ENCODE measurements at places on chromosomes 5 and 9. TPM values are rescaled to one million over a fixed set of nuclear protein-coding genes. Genes with fewer than 3 reads are reported as not detected.
A peak's percentile ranks its signal among the peaks of the same experiment; 100 is the strongest.

The SHC3 gene
- 0.03 TPM for polyA plus RNA-seq

GRCh38 chr5:45568813-45569212, 127.4 kb downstream of the HCN1 start:
- no peak overlapping the region for H3K4me3 ChIP-seq
- no peak for DNase-seq
- no peak overlapping the region for H3K27ac ChIP-seq
- no peaks in the 10 kb centered on the region for H3K4me1 ChIP-seq
- H3K27me3 ChIP-seq: peaks cover 2% of the 10 kb centered on the region
- H3K36me3 ChIP-seq: no peaks in the 10 kb centered on the region

DNA sequence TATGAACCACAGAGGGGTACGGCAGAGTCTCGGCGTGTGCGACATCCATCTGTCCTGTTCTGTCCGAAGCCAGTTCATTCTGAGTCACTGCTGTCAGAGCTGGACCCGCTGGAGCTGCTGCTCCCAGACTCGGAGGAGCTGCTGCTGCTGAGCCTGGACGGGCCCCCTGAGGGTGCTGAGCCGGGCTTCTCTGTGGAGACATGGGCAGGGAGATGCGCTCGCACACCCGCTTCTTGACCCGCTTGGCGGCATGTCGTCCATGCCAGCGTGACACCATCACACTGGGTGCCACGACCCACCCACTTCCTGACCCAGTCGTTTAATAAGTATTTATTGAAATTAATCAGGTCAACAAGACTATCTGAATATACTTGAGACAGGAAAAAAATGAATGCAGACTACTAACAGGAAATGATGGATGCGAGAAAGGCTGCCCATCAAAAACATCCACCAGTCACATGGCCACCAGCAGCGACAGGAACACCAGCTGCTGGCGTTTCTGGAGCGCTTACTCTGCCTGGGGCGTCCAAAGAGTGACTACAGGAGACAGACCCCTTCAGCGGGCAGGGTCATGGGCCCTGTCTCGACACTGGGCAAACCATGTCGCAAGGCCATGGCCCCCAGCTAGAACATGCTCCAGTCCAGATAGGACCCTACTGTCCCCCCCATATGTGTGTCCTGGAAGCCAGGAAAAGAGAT, 8.4 kb downstream of the BRD3OS start:
- DNase-seq: no peak
- no peak overlapping the region for H3K27ac ChIP-seq
- H3K4me3 ChIP-seq: no peak overlapping the region
- H3K27me3 ChIP-seq: no peaks in the 10 kb centered on the region
- H3K36me3 ChIP-seq: peaks cover 21% of the 10 kb centered on the region
- H3K4me1 ChIP-seq: peaks cover 10% of the 10 kb centered on the region

DNA sequence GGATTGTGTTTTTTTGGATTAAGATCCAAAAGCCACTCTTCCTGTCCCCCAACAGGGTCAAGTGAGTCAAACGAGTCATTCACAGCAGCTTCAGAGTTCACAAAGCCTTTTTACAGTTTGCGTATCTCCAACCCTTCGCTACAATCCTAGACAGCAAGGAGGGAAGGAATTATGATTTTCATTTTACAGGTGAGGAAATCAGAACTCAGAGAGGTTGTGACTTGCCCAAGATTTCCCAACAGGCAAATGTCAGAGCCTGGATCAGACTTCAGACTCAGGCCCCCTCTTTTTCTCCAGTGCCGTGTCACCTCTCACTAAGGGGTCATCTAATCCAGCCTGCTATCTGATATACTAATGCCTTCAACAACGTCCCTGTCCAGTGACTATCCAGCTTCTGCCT, 72.1 kb upstream of the XPA start:
- no peaks in the 10 kb centered on the region for H3K36me3 ChIP-seq
- H3K4me1 ChIP-seq: no peaks in the 10 kb centered on the region
- no peak overlapping the region for H3K4me3 ChIP-seq
- no peak overlapping the region for H3K27ac ChIP-seq
- H3K27me3 ChIP-seq: no peaks in the 10 kb centered on the region

DNA sequence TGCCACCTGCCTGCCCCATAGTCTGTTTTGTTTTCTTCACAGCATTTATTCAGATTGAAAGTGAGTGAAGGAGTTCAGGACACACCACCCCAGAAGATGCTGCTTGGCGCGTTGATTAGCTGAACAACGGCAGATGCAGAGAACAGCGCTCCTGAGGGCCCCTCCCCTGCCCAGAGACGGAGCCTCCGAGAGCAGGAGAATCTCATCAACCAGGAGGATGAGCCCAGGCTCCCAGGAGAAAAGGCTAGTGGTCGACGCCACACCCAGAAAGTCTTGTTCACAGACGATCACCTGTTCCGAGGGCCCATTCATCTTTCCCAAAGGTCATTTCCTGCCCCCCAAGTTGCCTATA, 180.4 kb upstream of the PPP1R26 start:
- no peak overlapping the region for H3K27ac ChIP-seq
- H3K27me3 ChIP-seq: no peaks in the 10 kb centered on the region
- peak; percentile 28 for DNase-seq
- H3K4me3 ChIP-seq: no peak overlapping the region
- H3K36me3 ChIP-seq: no peaks in the 10 kb centered on the region

- no peak overlapping the region for H3K27ac ChIP-seq
- no peaks in the 10 kb centered on the region for H3K4me1 ChIP-seq
- H3K4me3 ChIP-seq: no peak overlapping the region
- no peaks in the 10 kb centered on the region for H3K36me3 ChIP-seq
- no peak for DNase-seq
Measured at GRCh38 chr5:106489004-106489403, 1181.7 kb downstream of the EFNA5 start.

- no peak overlapping the region for H3K4me3 ChIP-seq
- no peaks in the 10 kb centered on the region for H3K4me1 ChIP-seq
- H3K27me3 ChIP-seq: no peaks in the 10 kb centered on the region
- no peaks in the 10 kb centered on the region for H3K36me3 ChIP-seq
- DNase-seq: no peak
- no peak overlapping the region for H3K27ac ChIP-seq
Measured at GRCh38 chr5:131532031-131532640, 102.9 kb downstream of the RAPGEF6 start.

- no peaks in the 10 kb centered on the region for H3K36me3 ChIP-seq
- H3K27me3 ChIP-seq: no peaks in the 10 kb centered on the region
- no peak overlapping the region for H3K27ac ChIP-seq
Measured at GRCh38 chr5:129499208-129499852, 39.2 kb downstream of the ADAMTS19 start.

DNA sequence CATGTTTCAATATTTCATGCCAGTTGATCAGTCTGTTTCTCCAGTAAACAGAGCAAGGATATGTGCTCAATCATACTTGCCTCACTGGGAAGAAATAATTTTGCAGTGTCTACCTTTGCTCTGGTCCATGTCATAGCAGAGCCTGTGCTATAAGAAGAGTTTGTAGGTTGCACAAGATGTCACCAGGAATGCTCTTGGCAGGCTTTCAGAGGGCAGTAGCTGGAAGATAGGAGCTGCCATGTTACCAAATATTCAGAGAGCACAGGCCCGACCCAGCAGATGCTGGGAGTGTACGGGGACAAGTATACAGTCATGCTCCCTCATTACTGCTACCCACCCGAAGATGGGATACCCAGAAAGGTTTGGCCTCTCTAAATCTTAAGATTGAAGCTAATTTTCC, 102.7 kb downstream of the UGCG start:
- H3K27me3 ChIP-seq: no peaks in the 10 kb centered on the region
- H3K36me3 ChIP-seq: no peaks in the 10 kb centered on the region
- no peak overlapping the region for H3K27ac ChIP-seq
- no peak for DNase-seq
- no peak overlapping the region for H3K4me3 ChIP-seq
- no peaks in the 10 kb centered on the region for H3K4me1 ChIP-seq

- H3K27ac ChIP-seq: no peak overlapping the region
- H3K27me3 ChIP-seq: no peaks in the 10 kb centered on the region
- no peak overlapping the region for H3K4me3 ChIP-seq
- H3K36me3 ChIP-seq: peaks cover 2% of the 10 kb centered on the region
- no peak for DNase-seq
Measured at GRCh38 chr9:6897898-6898302, 140.1 kb downstream of the KDM4C start.

DNA sequence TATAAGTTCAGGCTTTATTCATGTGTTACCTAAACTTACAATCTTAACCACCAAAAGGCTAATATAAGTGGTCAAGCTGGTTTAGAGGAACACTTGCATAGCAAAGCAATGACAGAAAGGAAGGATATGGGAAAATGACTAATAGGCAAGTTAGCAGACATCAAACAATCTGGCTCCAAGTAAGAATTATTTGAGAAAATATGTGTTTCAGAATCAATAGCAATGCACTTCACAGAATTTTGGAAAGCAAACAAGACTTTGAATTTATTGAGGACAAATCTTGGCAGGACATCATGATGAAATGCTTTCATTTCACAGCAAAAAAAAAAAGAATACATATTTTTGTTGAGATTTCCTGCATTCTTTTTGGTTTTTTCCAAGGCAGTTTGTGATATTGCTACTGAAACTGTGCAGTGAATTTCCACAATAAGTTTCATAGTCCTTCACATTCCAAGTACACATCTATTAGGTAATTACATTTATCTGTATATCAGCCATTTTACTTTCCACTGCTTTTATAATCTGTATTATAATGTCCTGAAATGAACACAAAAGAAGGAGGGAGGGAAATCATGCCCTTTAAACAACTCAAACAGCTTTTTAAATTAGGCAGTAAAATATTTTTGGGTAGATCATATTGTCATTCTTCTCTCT, 417.9 kb downstream of the NR2F1-AS1 start:
- H3K27me3 ChIP-seq: no peaks in the 10 kb centered on the region
- H3K4me3 ChIP-seq: no peak overlapping the region
- no peak for DNase-seq
- no peaks in the 10 kb centered on the region for H3K36me3 ChIP-seq

DNA sequence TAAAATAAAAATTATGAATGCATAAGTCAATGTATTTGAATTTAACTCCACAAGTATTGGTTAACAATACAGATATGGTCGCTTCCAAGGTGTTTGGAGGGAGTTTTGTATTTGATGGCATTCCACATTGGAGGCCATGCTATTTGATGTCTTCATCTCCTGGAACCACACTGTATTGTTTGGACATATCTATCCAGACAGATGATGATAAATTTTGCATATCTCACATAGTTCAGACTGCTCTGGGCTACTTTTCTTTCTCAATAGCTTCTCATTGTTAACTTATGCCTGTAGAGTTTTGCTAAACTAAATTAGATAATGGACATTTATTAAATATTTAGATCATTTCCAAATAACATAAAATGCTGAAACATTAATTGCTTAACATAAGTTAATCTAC, 58.0 kb downstream of the CDKN2A start:
- no peaks in the 10 kb centered on the region for H3K4me1 ChIP-seq
- DNase-seq: no peak
- no peaks in the 10 kb centered on the region for H3K36me3 ChIP-seq
- H3K27me3 ChIP-seq: no peaks in the 10 kb centered on the region

DNA sequence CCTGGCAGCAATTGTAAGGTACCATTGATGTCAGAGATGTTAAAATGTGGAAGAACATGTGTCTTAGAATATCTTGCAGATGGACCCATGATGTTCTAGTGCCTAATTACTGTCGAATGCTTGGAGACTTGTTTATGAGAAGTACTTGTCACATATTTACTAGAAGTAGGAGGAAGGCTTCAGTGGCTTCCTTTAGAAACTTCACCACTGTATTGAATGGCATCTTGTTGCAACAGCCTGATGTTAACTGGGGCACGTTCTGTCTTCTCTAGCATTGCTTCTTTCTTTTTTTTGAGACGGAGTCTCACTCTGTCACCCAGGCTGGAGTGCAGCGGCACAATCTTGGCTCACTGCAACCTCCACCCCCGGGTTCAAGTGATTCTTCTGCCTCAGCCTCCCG, 16.5 kb downstream of the UGCG start:
- peaks cover 32% of the 10 kb centered on the region for H3K4me1 ChIP-seq
- no peak overlapping the region for H3K4me3 ChIP-seq
- H3K36me3 ChIP-seq: no peaks in the 10 kb centered on the region
- no peak for DNase-seq
- H3K27ac ChIP-seq: no peak overlapping the region

DNA sequence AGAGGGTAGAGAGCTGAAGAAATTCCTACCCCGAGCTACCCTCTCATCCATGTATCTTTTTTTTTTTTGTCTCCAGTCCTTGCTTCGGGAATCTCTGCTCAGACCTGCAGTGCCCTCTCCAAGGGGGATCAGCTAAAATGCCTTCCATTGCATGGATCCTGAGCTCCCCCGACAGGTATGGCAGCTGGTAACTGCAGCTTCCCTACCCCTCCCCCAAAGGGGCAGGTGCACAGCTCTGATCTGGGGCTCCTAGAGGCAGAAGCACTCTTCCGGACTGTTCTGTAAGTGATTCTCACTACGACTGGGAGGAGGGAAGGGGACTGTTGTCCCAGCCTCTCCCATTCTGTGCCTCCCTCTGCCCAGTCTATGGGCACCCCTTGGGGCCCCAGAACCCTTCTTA, 169.6 kb downstream of the MELK start:
- no peaks in the 10 kb centered on the region for H3K36me3 ChIP-seq
- no peak overlapping the region for H3K4me3 ChIP-seq
- H3K27ac ChIP-seq: no peak overlapping the region

DNA sequence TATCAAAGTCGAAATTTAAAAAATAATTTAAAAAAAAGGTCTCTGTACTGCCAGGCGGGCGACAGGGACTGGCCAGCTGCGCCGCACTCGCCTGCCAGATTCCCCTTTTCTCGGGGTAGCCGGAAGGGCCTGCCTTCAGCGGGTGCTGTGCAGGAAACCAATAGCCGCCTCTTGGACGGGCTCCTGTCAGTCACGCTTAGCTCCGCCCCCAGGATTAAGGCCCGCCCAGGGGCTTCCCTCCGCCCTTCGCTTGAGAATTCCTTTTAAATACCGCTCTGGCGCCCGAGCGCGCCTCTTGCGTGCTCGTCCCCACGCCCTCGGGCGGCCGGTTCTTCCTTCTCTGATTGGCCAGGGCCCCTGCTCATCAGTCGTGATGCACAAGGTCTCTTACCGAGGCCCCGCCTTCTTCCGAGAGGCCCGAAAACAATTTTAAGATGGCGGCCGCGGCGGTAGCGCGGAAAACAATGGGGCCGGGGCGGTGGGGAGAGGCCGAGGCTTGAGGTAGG, at the start of gene MAML1:
MAML1 (plus strand) TSS at position 411 of the 506 bp plus-strand sequence. CDS start 291 bp downstream, outside the sequence.
- peaks cover 30% of the 10 kb centered on the region for H3K36me3 ChIP-seq
- H3K27me3 ChIP-seq: no peaks in the 10 kb centered on the region
- peak within 1 kb of the TSS; percentile 92 for H3K27ac ChIP-seq
- DNase-seq: peak; percentile 99
- peak within 1 kb of the TSS; percentile 66 for H3K4me3 ChIP-seq
